Mucosa of descending colon (tissue), 3 donors: ENCODE measurements at places on chromosomes 16 and 17. TPM values are rescaled to one million over a fixed set of nuclear protein-coding genes. Genes with fewer than 3 reads are reported as not detected.

DNA sequence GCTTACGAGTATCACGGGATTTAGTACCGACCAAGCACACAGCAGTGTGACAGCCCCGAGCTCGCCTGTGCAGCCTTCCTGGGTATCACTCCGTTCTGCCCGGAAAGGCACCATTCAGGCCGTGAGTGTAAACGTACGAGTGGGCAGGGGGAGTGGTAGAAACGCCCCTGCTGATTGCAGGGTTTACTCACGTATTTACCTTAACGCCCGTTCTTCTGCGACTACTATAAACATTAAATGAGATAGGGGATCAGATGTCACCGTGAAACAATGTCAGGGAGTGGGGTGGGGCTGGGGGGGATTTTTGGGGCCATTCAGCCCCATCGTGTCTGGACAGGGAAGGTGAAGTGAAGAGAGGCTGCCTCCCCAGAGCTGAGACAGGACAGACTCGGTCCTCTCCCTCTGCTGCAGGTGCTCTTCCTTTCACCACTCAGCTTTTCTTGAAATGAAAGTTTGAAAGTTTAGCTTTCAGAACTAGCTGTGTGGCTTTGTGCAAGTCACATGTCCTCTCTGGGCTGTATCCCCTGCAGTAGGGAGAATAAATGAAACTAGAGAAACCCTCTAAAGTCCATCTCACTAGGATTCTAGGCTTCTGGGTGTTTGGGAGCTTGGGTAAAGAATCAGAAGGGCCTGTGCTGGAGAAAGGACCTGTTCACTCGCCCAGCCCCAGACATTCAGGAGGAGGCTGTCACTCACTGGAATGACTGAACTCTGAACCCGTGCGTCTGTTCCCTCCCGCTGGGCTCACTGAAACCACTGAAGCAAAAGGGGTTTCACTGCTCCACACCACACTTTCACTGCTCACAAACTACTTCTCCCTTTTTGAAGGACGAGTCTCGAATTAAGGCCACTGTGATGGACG lies 66.7 kb downstream of the RPA1 start:
- no peak for DNase-seq

GRCh38 chr16:72036098-72036497 lies 18.2 kb upstream of the HP start:
- no peak for DNase-seq

The WNT3 gene
- 0.41 TPM for total RNA-seq

GRCh38 chr16:75250089-75250808 lies 1.2 kb downstream of the BCAR1 start:
- DNase-seq: peak; percentile 80

GRCh38 chr16:56483394-56483793 lies 32.0 kb downstream of the OGFOD1 start:
- DNase-seq: no peak

The SNX20 gene
- total RNA-seq: 2.9 TPM

The MT2A gene
- 206 TPM for total RNA-seq

DNA sequence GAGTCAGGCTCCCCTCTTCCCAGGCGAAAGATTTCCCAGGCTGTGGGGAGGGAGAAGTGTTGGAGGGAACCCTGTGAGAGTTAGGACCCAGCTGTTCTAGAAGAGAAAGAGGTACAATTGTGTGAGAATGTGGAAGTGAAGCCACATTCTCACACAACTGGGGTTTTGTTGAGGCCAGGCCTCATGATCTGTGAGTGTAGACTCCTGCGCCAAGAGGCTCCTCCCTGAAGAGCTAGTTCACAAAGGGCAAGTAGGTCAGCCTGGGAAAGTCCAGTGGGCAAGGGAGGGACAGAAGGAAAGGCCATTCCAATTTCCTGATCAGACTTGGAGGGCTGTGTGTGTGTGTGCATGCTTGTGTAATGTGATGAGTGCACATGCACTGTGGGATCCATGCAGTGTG lies 15.2 kb downstream of the CD300LF start:
- no peak for DNase-seq

- no peak for DNase-seq
Observed at GRCh38 chr17:28033972-28034714, 8.3 kb upstream of the NLK start.

The SYNGR3 gene
- total RNA-seq: 7.9 TPM

GRCh38 chr17:41418116-41418860 lies 6.1 kb downstream of the KRT37 start:
- no peak for DNase-seq

The ITGAX gene
- total RNA-seq: 8.6 TPM

GRCh38 chr16:86704516-86704915 lies 126.2 kb downstream of the FOXL1 start:
- DNase-seq: no peak

DNA sequence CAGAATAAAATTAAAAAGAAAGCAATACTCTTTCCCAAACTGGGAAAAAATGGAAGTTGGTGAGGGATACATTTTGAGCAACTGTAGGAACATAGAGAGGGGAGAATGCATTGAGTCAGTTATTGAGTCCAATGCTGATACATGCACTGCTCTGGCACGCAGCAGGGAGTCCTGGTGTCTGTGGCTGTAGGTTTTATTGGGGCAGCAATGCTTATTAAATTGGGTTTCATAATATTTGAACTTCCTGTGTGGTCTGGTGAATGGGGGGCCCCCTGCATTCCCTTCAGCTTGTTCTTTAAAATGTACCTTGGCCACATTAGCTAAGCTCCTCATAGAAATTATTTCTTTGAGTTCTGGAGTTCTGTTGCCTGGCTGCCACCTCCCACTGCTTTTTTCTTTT lies 125.2 kb upstream of the ELAC2 start:
- no peak for DNase-seq

DNA sequence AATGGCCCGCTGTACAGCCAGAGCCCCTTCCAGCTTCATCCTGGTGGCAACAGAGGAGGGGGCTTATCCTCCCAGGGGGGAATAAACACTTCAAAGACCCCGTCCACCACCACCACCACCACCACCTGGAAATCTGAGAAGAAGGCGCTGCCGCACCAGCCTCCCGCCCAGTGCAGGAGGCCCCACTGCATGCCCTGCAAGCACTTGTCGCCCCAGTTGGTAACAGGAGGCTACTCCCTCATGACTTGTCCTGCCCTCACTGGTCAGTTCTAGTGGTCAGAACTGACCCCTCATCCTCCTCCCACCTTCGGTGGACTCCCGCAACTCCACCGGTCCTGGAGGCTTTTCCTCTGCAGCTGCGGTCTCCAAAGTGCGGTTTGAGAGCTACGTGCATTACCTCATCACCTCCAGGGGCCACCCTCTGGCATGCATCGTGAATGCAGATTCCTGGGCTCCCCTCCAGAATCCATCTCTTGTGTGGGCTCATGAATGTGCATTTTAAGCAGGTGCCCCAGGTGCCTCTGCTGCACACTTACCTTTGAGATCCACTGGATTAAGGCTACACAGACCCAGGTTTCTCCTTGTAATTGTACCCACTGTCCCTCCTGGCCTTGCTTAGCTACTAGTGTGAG lies 71.8 kb downstream of the SRCIN1 start:
- DNase-seq: no peak
